ENCODE measurements at places on chromosomes 2 and 18.

- DNase-seq = no peak
These were observed 130.2 kb downstream of the CD226 start for GRCh38 chr18:69817335-69817940.

- DNase-seq = no peak
These were observed 227.4 kb upstream of the CDH7 start for GRCh38 chr18:65523461-65523860.

GRCh38 chr2:187319441-187320108 lies 128.5 kb downstream of the CALCRL start:
- no peak for DNase-seq

DNA sequence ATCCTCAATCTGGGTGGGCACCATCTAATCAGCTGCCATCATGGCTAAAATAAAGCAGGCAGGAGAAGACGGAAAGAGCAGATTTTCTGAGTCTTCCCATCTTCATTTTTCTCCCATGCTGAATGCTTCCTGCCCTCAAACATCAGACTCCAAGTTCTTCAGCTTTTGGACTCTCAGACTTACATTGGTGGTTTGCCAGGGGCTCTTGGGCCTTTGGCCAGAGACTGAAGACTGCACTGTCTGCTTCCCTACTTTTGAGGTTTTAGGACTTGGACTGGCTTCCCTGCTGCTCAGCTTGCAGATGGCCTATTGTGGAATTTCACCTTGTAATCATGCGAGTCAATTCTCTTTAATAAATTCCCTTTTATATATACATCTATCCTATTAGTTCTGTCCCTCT lies 36.6 kb downstream of the DIPK1C start:
- DNase-seq = no peak

DNA sequence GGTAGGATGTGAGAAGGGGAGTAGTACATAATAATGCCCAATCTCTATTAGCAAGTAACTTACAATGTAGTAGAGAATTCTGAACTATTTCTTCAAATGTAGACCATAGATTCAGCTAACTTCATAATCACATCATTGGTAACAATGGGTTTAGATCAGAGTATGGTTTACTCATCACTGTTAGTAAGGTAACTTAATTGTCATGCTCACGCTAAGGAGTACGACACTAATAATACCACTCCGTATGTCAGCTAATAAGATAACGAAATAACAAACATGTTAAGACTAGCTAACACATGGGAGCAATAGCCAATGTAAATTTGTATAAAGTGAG lies 56.4 kb upstream of the CCDC141 start:
- DNase-seq = no peak

GRCh38 chr2:160375802-160376469 lies 117.7 kb downstream of the RBMS1 start:
- no peak for DNase-seq

DNA sequence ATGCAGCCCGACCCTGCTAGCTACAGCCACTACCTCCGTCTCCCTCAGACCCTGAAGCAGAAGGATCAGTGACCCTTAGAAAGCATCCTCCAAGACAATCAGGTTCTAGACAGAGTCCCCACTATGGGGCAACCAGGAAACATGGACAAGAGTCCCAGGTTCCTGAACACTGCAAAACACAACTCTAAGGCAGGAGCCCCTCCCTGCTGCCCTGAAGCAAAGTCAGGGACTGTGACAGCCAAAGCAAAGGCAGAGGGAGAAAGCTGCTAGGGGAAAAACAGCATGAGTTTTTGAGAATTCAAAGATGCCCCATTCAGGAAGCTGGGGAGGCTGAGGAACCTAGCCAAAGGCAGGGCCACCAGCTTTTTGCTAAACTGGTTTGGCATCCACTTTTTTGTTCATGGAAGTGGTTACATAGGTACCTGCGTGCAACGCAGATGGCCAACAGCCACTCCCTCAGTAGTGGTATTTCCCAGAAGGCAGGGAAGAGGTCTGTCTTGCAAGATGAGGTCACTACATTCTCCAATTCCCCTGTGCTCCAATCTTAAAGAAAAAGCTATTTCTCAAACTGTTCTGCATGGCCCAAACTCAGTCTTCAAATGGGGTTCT lies 33.2 kb downstream of the MYO5B start:
- DNase-seq = no peak

DNA sequence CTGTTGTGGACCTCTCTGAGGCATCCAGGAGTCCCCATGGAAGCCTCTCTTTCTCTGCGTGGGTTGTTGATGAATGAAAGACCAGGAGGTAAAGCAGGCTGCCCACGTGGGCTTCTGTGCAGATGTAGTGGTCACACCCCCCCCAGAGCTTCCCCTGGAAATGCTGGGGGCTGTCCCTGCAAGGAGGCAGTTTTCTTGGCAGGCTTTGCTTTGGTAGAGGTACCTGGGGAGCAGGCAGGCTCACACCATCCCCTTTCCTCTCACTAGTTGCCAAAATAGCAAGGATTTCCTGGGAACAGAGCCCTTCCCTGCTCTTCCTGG lies 97.6 kb upstream of the MAP3K20 start:
- no peak for DNase-seq
